ENCODE measurements at places on chromosomes 16 and 17. TPM values are rescaled to one million over a fixed set of nuclear protein-coding genes. Genes with fewer than 3 reads are reported as not detected.

GRCh38 chr17:81309140-81309858 lies 14.2 kb upstream of the SLC38A10 start:
- no peaks in the 10 kb centered on the region for H3K27me3 ChIP-seq
- peak overlapping the region; percentile 52 for H3K27ac ChIP-seq
- H3K36me3 ChIP-seq: no peaks in the 10 kb centered on the region
- peak; percentile 58 for DNase-seq
- peak overlapping the region; percentile 71 for H3K4me3 ChIP-seq
- H3K4me1 ChIP-seq: peaks cover 25% of the 10 kb centered on the region

GRCh38 chr17:72176951-72177660 lies 56.3 kb downstream of the SOX9 start:
- no peak overlapping the region for H3K27ac ChIP-seq
- no peaks in the 10 kb centered on the region for H3K36me3 ChIP-seq
- no peak overlapping the region for H3K4me3 ChIP-seq
- DNase-seq: no peak
- H3K4me1 ChIP-seq: peaks cover 7% of the 10 kb centered on the region

GRCh38 chr16:50717091-50717490 lies 23.7 kb downstream of the NOD2 start:
- no peaks in the 10 kb centered on the region for H3K27me3 ChIP-seq
- H3K27ac ChIP-seq: peak overlapping the region; percentile 94
- peak overlapping the region; percentile 56 for H3K4me3 ChIP-seq
- no peaks in the 10 kb centered on the region for H3K36me3 ChIP-seq

Gene TMED6
- total RNA-seq: 0.56 TPM

Gene CCDC154
- 1.9 TPM for total RNA-seq

All from neural crest cell (in vitro differentiated cells).